ENCODE measurements at places on chromosomes 11 and 22.

DNA sequence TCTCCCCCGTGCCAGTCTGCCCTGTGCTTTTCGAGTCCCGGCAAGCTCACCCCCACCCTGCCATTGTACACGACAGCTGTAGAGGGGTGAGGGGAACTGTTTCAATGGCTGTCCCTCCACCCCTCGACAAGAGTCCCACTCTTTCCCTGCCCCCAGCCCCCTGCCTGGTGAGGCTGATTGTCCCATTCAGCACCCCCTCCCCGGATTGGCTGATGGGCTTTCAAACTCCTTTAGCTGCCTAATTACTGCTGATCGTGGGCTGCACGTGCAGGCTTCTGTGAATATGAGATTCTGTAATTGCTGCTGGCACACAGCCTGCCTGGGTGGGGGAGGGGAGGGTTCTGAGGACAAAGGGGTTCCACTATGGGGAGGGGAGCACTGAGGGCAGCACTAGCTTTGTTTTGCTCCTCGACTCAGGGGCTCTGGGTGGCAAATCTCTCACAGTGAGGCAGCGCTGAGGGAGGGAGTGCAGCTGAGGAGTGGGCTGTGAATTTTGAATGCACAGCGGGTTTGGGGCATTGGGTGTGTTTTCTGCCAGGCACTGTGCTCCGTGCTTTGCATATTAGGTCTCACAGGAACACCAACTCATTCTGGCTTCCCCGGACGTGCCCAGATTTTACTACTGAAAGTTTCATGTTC, 42.6 kb upstream of the ACCSL start:
- no peak for DNase-seq

GRCh38 chr11:46149342-46149741, 28.1 kb upstream of the PHF21A start:
- DNase-seq: no peak

DNA sequence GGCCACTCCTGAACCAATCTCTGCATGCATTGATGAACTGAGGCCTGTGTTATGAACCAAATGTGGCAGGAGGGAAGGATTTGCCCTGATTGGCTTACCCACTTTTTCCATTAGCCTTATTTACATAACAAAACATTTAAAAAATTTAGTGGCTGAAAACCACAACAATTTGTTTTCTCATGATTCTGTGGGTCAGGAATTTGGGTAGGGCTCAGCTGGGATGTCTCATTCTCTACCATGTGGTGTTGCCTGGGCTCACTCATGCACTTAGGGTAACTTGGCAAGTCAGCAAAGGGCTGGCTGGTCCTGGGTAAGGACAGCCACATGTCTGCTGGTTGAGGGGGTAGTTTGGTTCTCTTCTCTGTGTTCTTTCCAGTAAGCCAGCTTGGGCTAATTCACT, 35.1 kb upstream of the CYP2R1 start:
- no peak for DNase-seq

DNA sequence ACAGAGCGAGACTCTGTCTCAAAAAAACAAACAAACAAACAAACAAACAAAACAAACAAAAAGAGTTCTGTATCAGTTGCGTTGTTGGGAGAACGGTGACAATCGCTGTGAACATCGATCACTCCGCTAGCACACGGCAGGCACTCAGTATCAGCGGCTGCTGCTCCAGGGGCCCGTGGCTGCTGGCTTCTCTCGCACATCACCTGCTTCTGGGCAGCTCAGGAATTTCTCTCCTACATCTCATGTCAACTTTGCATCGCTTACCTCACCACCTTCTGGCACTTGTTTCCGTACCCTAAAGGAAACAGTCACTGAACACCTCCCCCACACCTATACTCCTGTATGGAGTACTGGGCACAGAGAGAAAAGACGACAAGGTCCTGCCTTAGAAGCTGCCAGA, 70.3 kb upstream of the WNT7B start:
- no peak for DNase-seq

DNA sequence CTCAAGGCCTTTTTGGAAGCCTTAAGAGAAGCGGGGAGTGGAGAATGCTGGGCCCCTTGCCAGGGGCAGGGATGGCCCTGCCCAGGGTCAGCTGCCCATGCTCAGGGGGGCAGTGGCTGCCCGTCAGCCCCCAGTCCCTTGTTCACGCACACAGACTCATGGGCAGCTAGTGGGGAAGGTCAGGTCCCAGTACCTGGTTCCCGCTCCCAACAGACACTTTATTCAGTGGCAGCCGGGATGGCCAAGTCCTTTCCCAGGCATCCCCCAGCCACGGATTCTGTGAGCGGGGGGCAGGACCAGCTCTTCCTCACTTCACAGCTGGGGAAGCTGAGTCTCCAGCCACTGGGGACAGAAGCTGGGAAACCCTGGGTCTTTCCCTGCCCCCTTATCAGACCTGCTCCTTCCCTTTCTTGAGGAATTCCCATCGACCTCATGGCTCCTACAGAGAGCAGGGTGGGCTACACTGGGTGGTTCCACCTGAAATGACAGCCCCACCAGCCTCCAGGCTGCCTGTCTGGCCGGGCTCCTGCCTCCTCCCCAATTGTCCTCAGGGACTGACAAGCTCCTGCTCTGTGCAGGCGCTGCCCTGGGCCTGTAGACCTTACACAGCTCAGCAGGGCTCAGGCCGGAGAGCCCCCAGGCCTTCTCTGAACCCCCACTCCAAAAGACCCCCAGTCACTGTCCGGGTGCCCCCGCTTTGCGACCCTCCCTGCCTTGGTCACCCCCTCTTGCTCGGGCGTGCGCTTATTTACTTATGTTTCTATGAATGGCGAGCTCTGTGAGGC, 61.0 kb upstream of the FGF3 start:
- no peak for DNase-seq

- no peak for DNase-seq
Measured at GRCh38 chr11:10894666-10895065, 36.8 kb upstream of the ZBED5 start.

DNA sequence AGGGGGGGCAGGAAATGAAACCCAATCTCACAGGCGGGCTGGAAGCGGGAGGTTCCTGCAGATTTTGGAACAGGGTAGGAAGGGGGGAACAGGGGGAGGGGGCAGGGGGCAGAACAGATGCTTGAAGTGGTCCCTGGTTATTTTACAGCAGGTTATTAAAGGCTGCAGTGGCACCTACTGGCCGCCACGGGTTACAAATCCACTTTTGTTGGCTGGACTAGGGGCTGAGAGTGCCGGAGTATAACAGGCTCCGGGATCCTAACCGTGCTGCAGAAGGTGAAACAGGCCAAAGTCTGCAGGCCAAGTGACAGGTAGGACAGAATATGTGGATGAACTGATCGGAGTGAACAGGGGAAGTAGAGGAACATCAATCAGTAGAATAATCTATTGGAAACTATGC, 2.5 kb downstream of the ROBO3 start:
- no peak for DNase-seq

DNA sequence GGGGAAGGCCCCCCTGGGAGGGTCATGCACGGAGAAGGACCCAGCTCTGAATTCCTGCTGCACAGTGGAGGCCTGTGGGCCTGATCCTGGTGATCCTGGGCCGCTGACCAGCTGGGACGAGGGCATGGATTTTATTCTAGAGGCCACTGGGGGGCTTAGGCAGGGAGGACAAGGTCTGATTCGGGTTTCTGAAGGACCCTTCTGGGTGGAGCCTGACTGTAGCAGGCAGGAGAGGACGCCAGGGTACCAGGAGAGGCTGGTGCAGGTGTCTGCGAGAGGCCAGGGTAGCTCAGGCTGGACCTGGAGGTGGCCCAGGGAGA, 31.3 kb downstream of the MPPED1 start:
- DNase-seq: no peak

DNA sequence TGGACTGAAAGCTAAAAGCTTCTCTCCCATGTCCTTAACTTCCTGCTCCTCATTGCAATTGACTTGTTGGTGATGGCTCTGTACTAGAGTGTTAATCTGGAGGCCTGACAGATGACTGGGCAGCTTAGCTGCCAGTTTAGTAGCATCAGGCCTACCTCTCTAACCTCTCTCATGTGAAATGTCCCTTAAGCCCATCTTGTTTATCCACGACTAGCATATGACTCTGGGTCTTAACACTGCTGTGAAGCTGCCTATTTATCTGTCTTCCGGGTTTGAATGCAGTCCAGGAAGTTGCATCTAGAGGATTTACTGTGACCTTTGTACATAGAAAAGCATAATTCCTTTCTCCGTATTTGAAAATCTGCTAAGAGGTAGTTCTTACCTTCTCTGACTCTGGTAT, 85.3 kb upstream of the HORMAD2 start:
- DNase-seq: no peak

DNA sequence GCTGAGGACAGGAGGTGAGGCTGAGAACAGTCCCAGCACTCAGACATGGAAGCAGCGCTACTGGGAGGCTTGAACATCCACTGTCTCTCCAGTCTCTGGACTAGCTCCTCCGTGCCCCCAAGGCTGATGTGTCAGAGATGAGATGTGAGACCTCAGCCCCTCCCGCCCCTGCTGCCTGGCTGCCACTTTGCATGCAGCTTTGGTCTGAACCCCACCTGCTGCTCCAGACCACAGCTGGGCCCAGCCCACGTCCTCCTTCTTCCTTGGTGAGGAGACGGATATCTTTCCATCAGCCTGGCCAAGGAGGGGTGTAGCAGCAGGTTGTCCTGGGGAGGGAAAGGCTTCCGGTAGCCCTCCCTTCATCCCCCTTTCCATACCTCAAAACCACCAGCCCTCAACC, 148.0 kb upstream of the B3GAT1 start:
- DNase-seq: no peak

DNA sequence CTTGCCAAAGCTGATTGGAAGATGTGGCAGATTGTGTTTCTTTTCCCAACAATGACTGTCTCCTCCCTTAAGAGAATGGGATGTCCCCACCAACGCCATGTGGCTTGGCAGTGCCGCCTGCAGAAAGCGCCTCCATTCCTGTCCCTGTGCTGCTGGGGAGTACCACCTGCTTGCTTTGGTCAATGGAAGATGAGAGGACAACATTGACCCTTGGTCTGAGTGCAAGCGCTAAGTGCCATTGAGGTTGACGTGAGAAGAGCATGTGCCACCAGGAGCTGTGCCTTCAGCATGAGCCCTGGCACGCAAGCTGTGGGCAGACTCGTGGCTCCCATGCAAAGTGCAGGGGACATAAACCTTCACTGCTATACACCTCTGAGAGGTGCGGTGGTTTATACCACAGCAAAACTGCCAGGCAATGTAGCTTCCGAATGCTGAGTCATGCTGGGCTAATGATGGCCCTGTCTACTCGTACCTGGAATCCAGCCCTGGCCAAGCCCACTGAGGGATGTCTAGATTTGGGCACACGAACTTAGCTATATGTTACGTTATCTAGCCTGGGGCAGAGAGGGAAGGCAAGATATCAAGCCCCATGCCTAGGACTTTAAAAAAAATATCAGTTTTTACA, 41.9 kb downstream of the MYEOV start:
- no peak for DNase-seq

GRCh38 chr11:66969584-66970225, 5.4 kb upstream of the C11orf86 start:
- no peak for DNase-seq

GRCh38 chr11:45025716-45026492, 75.2 kb upstream of the TP53I11 start:
- DNase-seq: no peak

GRCh38 chr22:45968003-45968650, 8.8 kb downstream of the WNT7B start:
- DNase-seq: no peak

GRCh38 chr11:75347781-75348566, 3.5 kb downstream of the ARRB1 start:
- DNase-seq: no peak

GRCh38 chr22:34113381-34113780, 193.1 kb upstream of the LARGE1 start:
- DNase-seq: no peak

DNA sequence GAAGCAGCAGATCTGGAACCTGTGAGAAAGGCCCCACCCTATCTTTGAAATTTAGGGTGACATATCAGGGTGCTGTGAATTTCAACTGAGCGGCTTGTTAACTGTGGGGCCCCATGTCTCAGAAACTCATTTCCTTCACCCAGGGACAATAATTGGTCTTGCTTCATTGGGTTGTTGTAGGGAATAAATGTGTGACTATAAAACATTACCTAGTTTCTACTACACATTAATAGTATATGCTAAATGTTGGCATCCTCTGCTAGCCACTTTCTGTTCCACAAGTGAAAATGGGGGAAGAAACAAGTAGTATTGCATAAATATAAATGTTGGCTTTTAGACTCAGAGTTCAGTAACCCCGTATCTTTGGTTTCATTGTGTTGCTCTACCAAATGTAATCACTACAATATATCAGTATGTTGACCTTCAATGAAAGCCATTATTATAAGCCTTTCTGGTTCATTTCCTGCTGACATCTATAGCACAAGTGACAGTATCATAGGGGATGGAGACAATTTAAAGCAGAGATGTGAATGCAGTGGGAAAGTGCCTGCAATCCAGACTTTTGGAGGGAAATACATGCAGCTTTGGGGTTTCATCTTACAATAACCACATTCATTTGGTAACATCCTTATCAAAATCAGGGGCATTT, 905.5 kb upstream of the RAG2 start:
- DNase-seq: no peak

DNA sequence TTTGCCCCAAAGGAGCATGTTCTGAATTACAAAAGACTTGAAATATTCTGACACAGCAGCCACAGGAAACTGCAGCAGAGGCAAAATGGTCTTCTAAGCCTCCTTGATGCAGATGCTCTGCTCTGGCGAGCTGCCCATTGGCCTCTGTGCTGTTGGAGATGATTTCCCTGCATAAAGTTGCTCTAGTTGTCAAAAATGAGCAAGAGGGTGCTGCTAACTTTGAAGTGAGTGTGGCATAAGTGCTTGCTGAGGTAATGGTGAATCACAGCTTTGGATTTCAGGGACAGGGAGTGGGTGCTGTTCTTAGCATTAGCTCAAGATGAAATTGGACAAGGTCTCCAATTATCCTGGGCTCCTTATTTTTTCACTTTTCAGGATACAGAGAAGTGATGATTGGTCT, 435.4 kb downstream of the TMEM135 start:
- no peak for DNase-seq

DNA sequence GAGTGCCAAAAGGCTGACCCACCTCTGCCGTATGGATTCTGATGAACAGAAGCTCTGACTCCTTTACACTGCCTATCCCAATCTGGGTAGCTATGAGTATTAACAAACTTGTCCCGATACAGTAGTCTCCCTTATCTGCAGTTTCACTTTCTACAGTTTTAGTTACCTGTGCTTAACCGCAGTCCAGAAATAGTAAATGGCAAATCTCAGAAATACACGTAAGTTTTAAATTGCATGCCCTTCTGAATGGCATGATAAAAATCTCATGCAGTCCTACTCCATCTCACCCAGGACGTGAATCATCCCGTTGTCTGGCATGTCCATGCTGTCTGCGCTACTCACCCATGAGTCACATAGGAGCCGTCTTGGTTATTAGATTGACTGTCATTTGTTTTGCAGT, 68.8 kb downstream of the SNX19 start:
- DNase-seq: no peak

DNA sequence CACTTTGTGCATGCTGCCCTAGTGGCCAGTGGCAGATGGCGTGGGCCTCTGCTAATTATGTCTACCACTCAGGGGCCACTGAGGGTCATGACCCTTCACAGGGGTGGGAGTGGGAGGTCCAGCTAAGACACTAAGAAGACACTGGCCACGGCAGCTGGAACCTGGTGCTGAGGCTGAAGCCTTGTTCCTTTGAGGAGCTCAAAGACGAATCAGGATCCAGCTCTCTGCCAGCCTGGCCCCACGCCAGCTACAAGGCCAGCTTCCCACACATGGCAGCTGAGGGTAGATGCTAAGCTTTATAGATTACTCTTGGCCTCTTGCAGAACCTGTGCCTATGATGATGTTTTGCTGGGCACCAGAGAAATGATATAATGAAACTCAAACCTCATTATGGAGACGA, 226.3 kb downstream of the DSCAML1 start:
- no peak for DNase-seq

All from renal cortex interstitium (tissue), 15 donors.